Common myeloid progenitor, CD34-positive (primary cell): ENCODE measurements at places on chromosomes 6 and 20.

DNA sequence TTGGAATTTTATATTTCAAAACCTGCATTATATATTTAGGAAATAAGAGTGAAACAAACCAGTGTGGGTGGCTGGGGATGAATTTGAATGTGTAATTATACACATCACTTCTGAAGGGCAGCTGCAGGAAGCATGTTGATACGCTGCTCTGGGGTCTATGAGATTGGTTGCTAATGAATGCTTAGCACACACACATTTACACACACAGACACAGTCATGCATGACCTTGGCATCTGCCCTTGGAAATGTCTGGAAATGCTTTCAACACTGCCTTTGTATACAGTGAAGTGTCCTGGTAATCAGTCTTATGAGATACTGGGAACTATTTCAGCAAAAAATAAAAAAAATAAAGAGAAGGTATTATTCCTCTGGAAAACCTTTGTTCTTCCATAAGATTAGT lies 83.4 kb downstream of the ELOVL4 start:
- no peak for DNase-seq

GRCh38 chr6:19669206-19669605 lies 168.0 kb upstream of the ID4 start:
- DNase-seq, result no peak

DNA sequence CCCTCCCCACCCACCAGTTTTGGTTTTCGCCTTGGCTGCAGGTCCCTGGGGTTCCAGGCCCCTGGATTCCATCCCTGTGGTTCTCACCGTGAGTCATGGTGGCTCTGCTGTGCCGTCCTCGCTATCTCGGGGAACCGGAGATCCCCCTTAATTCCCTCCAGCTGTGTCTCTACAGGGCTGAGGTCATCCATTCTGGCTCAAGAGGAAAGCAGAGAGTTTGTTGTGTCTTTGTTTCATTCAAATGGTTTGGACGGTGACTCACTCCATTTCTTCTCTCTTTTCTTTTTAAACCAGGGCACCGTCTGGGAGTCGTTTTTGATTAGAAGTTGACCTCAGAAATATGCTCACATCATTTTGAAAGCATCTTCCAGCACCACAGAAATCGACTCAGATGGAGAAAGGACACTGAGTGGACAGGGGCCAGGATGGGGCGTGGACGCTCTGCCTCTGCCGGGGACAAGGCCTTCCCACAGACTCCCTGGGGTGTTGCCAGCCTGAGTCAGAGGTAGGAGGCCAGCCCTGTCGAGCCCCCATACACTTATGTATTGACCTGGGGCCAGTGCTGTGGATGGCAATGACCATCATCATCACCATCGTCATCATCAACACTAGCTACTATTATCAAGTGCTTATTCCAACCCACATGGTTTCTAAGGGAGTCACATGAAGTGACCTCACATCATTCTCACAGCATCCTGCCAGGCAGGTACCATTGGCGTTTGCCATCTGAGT lies 176.2 kb downstream of the NFATC2 start:
- no peak for DNase-seq

GRCh38 chr6:25882051-25882496 lies 8.0 kb upstream of the SLC17A3 start:
- DNase-seq, result peak; percentile 57

DNA sequence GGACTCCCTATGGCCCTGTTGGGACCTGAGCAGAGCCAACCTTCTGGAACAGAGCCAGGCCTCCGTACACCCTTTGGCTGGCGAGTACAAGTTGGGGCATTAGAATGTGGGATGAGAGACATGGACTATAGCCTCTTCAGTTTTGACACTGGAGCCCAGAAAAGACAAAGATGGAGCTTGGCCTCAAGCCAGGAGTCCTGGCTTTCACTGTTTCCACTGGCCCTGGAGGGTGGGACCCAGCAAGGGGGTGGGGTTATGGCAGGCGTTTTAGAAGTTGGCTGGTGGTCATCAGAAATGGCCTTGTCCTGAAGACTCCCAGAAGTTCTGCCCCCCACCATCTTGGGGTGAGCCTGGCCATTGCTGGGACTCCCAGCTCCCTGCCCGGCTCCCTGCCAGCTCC lies 21.8 kb downstream of the ITPR3 start:
- no peak for DNase-seq

GRCh38 chr6:50961611-50962010 lies 142.9 kb downstream of the TFAP2B start:
- peak; percentile 66 for DNase-seq

GRCh38 chr6:147820520-147820919 lies 312.0 kb downstream of the SAMD5 start:
- no peak for DNase-seq

DNA sequence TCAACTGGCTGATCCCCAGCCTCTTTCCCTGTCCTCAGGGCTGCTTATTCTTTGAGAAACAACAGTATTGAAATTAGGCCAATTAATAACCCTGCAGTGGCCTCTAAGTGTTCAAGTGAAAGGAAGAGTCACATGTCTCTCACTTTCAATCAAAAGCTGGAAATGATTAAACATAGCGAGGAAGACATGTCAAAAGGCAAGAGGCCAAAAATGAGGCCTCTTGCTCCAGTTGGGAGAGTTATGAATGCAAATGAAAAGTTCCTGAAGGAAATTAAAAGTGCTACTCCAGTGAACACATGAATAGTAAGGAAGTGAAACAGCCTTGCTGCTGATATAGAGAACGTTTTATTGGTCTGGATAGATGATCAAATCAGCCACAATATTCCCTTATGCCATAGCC lies 131.5 kb downstream of the MACROD2 start:
- DNase-seq, result no peak

DNA sequence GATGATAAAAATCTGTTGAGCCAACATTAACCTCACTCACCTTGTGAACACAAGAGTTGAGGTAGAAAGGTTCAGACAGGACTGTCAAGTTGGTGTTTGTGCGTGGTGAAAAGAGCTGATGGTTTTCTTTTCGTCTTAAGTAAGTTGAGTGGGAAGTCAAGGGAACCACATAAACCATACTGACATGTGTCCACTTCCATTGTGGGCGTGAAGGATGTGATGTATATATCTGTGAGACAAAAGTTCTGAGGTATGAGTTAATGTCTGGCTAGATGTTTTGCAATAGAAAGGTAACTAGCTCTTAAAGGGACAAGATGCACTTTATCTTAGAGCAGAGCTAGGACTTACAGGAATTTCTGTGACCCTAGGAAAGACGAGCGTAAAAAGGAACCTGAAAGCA lies 1272.1 kb upstream of the ADGRB3 start:
- DNase-seq, result no peak

DNA sequence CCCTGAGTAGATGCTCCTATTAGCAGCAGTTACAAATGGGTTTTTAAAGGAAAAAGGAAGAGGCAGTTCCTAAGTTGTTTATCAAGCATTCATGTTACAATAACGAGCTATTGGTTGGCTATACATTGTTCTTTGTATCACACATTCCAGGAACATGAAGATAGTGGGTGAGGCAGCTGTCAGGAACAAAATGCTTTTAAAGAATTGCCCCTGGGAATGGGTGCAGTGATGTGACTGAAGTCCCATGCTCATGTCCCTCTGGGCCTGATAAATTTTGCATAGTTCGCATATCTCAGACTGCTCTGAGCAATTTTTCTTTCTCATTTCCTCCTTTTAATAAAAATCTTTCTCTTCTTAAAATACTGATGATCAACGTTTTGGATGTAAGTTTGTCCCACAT lies 3.7 kb downstream of the ENPP1 start:
- DNase-seq, result no peak
